Aorta (tissue), 5 donors: ENCODE measurements at places on chromosomes 1 and 21. TPM values are rescaled to one million over a fixed set of nuclear protein-coding genes. Genes with fewer than 3 reads are reported as not detected.

The USP33 gene
- total RNA-seq = 58.2 TPM

- no peak for DNase-seq
Measured at GRCh38 chr1:151626740-151627334, 15.0 kb downstream of the SNX27 start.

GRCh38 chr1:64765826-64766225, 21.0 kb downstream of the RAVER2 start:
- no peak for DNase-seq

GRCh38 chr1:168271636-168272035, 9.0 kb upstream of the TBX19 start:
- DNase-seq = no peak
